ENCODE measurements at places on chromosomes 7 and 10.

DNA sequence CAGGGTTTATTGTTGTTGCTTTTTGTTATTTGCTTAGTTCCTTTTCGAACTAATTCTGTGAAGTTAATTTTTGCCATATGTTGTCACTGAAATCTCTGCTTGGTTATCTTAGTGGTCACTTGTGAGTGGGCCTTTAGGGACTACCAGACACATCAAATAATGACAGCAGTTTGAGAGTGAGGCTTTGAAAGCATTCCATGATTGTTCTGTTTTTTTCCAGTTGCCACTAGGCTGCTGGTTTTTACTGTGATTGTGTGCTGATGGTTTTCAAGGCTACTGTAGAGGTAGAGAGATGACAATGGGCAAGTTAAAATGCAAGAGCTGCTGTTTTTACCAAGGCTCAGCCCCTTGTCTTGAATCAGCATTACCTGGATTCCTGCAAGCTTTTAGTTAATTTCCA, 20.0 kb downstream of the SEPTIN7 start:
- H3K27ac ChIP-seq: no peak overlapping the region
- no peak for ATAC-seq
- peaks cover 47% of the 10 kb centered on the region for H3K4me1 ChIP-seq
- H3K36me3 ChIP-seq: peaks cover 28% of the 10 kb centered on the region

GRCh38 chr7:25424855-25425254, 196.6 kb upstream of the NPVF start:
- H3K27me3 ChIP-seq: peaks cover 7% of the 10 kb centered on the region
- ATAC-seq: no peak
- H3K27ac ChIP-seq: no peak overlapping the region
- no peaks in the 10 kb centered on the region for H3K4me1 ChIP-seq
- H3K4me3 ChIP-seq: no peak overlapping the region

GRCh38 chr10:91049988-91050360, 129.1 kb upstream of the ANKRD1 start:
- no peaks in the 10 kb centered on the region for H3K36me3 ChIP-seq
- H3K4me1 ChIP-seq: no peaks in the 10 kb centered on the region
- H3K27me3 ChIP-seq: peaks cover 22% of the 10 kb centered on the region
- no peak for ATAC-seq
- H3K27ac ChIP-seq: no peak overlapping the region

GRCh38 chr7:36851382-36851781, 127.1 kb upstream of the AOAH start:
- peak; percentile 59 for ATAC-seq
- no peaks in the 10 kb centered on the region for H3K27me3 ChIP-seq
- H3K4me1 ChIP-seq: peaks cover 18% of the 10 kb centered on the region
- peak overlapping the region; percentile 71 for H3K27ac ChIP-seq

- peak overlapping the region; percentile 79 for H3K4me3 ChIP-seq
- H3K36me3 ChIP-seq: no peaks in the 10 kb centered on the region
- peak overlapping the region; percentile 92 for H3K27ac ChIP-seq
- ATAC-seq: peak; percentile 94
These were observed 10.8 kb upstream of the PVRIG start for GRCh38 chr7:100208911-100209408.

DNA sequence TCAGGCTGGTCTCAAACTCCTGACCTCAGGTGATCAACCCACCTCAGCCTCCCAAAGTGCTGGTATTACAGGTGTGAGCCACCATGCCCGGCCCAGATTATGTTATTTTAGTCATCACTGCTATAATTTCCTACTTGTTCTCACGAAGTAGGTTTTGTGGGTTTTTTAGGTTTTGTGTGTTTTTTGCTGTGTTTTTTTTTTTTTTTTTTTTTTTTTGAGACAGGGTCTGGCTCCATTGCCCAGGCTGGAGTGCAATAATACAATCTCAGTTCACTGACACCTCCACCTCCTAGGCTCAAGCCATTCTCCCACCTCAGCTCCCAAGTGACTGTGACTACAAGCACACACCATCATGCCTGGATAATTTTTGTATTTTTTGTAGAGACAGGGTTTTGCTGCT, 20.9 kb upstream of the ANAPC16 start:
- ATAC-seq: no peak
- no peaks in the 10 kb centered on the region for H3K4me1 ChIP-seq
- no peaks in the 10 kb centered on the region for H3K27me3 ChIP-seq
- H3K27ac ChIP-seq: no peak overlapping the region
- no peak overlapping the region for H3K4me3 ChIP-seq

GRCh38 chr7:44284881-44285541, 40.4 kb downstream of the CAMK2B start:
- no peaks in the 10 kb centered on the region for H3K36me3 ChIP-seq
- no peak for ATAC-seq
- H3K27me3 ChIP-seq: no peaks in the 10 kb centered on the region
- no peak overlapping the region for H3K27ac ChIP-seq
- H3K4me1 ChIP-seq: no peaks in the 10 kb centered on the region

DNA sequence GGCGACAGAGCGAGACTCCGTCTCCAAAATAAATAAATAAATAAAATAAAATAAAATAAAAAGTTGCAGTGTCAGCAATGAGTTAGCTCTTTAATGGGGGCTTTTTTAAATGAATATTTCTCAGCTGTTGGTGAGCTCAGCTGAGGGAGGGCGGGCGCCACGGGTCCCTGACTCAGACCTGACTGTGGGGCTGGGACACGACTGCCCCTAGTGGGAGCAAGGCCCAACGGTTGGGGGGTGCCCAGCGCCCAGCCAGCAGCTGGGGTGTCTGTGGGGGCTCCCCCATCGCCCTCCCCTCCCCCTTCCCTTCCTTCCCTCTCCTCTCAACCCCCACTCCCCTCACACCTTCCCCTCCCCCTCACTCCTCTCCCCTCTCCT, 46.6 kb downstream of the PWWP2B start:
- H3K27me3 ChIP-seq: no peaks in the 10 kb centered on the region
- no peak overlapping the region for H3K27ac ChIP-seq
- H3K36me3 ChIP-seq: no peaks in the 10 kb centered on the region
- no peak overlapping the region for H3K4me3 ChIP-seq

DNA sequence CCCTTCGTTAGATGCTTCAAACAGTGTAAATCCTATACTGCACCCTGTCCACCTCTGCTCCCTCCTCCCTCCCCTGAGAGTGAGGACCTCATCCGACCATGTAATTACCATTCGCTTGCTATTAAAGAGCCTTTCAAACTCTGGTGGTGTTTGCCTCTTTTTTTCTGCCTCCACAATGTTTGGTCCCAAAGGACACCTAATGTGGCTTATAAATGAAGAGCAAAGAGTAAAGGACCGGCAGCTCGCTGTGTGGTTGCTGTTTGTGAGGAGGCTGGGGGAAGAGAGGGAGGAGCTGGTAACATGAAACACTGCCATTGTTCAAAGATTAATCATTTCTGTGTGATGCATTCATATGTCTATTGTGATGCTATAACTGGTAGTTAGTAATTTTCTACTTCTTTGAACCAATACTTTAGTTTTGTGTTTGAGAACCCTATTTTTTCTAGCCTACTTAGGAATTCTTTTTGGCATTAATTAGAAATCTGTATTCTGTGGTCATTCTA, 27.9 kb downstream of the MTURN start:
- H3K36me3 ChIP-seq: no peaks in the 10 kb centered on the region
- peaks cover 5% of the 10 kb centered on the region for H3K4me1 ChIP-seq
- peak overlapping the region; percentile 40 for H3K27ac ChIP-seq

- H3K27me3 ChIP-seq: peaks cover 28% of the 10 kb centered on the region
- H3K4me3 ChIP-seq: peak overlapping the region; percentile 98
- peaks cover 15% of the 10 kb centered on the region for H3K4me1 ChIP-seq
- no peak overlapping the region for H3K27ac ChIP-seq
- H3K36me3 ChIP-seq: peaks cover 47% of the 10 kb centered on the region
These were observed 2.0 kb upstream of the GATA3 start for GRCh38 chr10:8052341-8052955.

DNA sequence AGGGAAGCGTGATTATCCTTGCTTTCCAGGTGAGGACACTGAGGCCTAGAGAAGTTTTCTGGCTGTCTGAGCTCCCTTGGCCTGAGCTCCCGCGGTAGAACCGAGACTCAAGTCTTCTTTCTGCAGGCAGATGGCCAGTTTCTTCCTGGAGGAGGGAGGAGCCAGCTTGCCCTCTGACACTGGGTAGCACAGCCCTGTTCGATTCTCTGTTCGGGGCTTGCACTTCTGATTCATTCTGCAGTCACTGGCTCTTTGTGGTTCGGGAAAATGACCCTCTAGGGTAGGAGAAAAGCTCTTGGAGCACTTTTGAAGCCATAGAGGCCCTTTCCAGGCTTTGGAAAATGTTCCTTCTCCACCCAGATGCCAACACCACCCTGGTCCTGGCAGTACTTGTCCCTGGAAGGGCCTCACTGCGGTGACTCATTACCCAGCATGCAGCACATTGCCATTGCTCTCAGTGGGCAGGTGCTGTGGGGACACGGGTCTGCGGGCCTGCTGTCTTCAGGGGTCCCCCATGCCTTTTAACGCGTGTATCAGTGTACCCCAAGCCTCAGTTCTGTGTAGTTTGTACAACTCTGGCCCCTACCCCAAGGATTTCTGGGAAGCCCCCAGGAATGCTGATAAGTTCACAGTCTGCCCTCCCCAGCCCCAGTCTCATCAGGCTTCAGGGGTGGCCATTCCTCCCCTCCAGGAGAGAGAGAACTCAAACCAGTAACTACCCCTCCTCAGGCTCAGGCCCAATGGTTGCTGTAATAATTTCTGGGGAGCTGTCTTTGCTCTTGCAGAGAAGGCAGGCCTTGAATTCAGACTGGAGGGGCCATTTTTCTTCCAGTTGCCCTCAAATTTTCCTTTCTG, 11.9 kb downstream of the CHST3 start:
- H3K36me3 ChIP-seq: no peaks in the 10 kb centered on the region
- no peak for ATAC-seq
- no peak overlapping the region for H3K4me3 ChIP-seq
- H3K4me1 ChIP-seq: peaks cover 12% of the 10 kb centered on the region
- H3K27me3 ChIP-seq: peaks cover 3% of the 10 kb centered on the region
